NCI-H187 (cell line): ENCODE measurements at places on chromosomes 16 and 17.

- DNase-seq = no peak
Measured at GRCh38 chr17:6254036-6254435, 180.9 kb downstream of the AIPL1 start.

DNA sequence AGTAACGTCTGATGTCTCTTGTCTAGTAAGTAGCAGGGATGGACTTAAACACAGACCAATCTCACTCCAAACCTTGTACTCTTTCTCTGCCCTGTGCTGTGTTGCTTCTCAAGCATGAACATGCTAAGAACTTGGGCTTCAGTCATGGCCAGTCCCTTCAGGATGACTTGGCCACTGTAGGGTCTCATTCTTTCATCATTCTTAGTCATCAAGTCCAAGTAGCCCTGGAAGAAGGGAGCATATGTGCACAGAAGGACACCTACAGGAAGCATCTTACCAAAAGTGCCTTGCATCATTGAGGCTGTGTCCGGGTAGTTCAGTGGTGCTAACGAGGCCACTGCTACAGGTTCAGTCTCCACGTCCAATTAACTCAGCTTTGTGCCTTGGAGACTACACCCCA lies 80.7 kb downstream of the CDK5R1 start:
- DNase-seq = no peak

- DNase-seq = no peak
Measured at GRCh38 chr17:35729405-35729833, 2.0 kb upstream of the RASL10B start.

GRCh38 chr16:27322858-27323780 lies 9.3 kb downstream of the IL4R start:
- DNase-seq = no peak

DNA sequence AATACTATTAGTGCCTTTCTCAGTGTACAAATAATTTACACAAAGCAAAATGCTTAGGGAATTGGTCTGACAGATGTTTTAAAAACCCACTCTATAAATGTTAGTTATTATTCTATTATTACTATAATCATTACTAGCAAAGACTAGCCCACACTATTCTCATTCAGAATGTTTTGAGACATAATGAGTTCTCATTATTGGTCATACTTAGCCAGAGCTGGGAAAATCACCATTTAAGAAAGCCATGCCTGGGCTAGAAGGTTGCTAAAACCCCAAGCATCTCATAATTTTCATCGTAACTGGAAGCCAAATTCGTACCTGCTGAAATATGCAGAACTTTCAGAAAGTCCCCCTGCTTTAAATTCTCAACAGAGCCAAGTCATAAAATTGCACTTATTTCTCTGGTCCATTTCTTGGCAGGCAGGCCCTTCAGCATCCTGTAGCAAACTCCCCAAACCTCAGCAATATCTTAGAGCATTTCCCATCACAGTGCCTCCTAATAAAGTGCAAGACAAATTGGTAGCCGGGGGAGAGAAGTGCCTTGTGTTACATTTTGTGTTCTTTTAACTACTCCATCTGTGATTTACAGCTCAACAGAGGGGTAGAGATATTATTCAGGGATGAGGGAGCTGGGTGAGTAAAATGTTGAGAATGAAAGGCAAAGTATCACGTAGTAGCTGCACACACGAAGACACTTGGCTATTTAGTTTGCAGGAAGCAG lies 79.8 kb upstream of the ADAMTS18 start:
- DNase-seq = no peak

- no peak for DNase-seq
Measured at GRCh38 chr16:89199241-89200123, 855 bp downstream of the SLC22A31 start.

GRCh38 chr17:57256708-57257112 lies 387 bp downstream of the MSI2 start:
- no peak for DNase-seq

- no peak for DNase-seq
Measured at GRCh38 chr17:78844301-78845005, 3.8 kb upstream of the USP36 start.

- DNase-seq = no peak
Measured at GRCh38 chr17:327296-327695, 25.3 kb downstream of the RPH3AL start.

- no peak for DNase-seq
Measured at GRCh38 chr16:23509441-23509754, 896 bp downstream of the GGA2 start.

- DNase-seq = no peak
Measured at GRCh38 chr16:10668322-10669045, 26.2 kb downstream of the TEKT5 start.

DNA sequence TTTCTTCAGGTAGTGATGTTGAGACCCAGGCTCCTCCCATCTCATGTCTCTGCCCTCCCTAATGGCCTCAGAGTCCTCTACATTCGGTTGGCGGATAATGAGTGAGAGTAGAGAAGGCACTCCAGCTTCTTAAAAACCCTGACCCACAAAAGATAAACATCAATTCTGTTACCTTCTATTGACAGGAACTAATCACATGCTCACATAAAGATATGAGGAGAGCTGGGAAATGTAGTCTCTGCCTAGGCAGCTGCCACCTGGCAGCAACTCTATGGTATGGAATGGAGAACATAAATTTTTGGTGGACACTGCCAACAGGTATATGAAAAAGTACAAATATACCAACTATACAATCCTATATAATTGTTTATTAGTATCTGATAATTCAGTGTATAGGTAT lies 110.7 kb upstream of the HLF start:
- peak; percentile 30 for DNase-seq

- DNase-seq = no peak
Measured at GRCh38 chr17:44804302-44805089, 25.6 kb downstream of the GJC1 start.

GRCh38 chr16:63289834-63290460 lies 1253.7 kb upstream of the CDH8 start:
- DNase-seq = no peak

DNA sequence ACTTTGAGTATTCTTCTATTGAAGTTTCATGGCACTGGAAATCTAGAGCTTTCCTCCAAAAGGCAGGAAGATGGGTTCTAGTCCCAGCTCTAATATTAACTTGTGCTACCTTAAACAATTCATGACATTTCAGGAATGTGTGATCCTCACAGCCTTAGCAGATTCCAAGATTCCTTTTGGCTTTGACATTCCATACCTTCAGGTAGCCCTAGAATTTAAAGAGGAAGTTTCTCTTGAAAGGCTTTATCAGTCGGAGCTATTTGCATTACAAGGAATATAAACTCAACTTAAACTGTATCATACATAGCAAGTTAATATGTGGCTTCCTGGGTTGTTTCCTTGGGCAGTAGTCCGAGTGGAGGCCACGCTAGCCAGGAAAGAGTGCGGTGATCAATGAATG lies 330.0 kb downstream of the SHISA9 start:
- DNase-seq = no peak

GRCh38 chr16:52861614-52862022 lies 191.1 kb downstream of the CHD9NB start:
- DNase-seq = peak; percentile 28

DNA sequence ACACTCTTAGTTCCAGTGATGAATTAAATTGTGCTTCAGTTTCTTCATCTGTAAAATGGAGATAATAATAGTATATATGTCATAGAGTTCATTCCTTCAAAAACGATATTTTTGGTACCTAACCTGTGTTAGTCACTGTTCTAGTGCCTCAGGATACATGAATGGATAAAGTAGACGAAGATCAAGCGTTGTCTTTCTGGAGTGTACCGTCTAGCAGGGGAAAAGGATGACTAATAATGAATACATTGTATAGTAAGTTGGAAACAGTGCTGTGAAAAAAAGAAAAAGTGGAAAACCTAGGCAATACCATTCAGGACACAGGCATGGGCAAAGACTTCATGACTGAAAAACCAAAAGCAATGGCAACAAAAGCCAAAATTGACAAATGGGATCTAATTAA lies 8.6 kb downstream of the KRT10 start:
- DNase-seq = no peak

DNA sequence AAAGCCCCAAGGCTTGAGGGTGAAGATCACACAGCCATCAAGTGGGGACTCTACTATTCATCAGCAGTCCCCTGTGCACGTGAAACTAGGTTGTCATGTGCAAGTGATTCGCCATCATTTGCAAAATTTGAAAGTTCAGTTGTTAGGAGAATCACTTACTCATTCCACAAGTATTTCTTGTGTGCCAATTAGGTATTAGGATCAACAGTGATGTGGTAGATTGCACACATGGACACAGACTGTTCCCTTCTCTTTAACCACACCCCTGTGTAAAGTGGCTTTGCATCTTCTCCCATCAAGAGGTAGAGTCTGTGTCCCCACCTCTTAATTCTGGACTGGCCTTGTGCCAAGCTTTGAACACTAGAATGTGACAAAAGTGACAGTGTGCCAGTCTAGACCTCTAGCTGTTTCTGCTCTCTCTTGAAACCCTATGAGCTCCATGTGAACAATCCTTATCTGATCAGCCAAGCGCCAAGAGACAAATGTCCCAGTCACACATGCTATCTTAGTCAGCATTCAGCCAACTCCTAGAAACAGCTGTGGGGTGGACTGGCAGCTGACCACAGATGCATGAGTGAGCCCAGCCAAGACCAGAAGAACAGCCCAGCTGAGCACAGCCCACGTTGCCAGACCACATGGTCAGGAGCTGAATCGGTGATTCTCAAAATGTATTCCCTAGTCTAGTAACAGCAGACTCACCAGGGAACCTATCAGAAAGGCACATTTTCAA lies 31.5 kb upstream of the SHISA9 start:
- no peak for DNase-seq

GRCh38 chr17:27360507-27360906 lies 66.6 kb downstream of the WSB1 start:
- no peak for DNase-seq

- no peak for DNase-seq
Measured at GRCh38 chr17:2051061-2051932, 3.6 kb upstream of the HIC1 start.

GRCh38 chr16:2829501-2830354 lies at the start of gene ZG16B:
ZG16B (plus strand) TSS chr16:2830303; CDS start chr16:2830442, 139 bp downstream.
- DNase-seq = no peak

GRCh38 chr17:40470932-40471828 lies 27.9 kb downstream of the IGFBP4 start:
- DNase-seq = no peak

DNA sequence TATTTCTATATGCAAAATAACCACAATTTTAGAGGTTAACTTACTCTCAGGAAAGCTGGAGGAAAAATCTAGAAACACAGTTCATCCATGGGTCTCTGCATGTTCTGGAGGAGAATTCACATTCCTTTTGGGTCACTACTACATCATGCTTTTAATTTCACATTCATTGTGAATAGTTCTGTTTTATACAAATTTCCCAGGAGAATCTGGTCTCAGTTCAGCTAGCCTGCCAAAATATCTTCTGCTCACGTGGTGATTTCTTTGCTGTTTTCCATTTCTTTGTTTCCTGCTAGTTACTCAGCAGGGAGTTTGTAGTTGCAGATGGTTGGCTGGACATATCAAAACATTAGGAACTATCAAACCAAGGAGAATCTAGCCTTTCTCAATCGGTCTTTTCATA lies at the start of gene ABCA9:
TSS of gene ABCA9 (minus strand) at position 106 of the 400 bp plus-strand sequence. CDS start 9,801 bp downstream, outside the sequence.
- DNase-seq = no peak

- no peak for DNase-seq
Measured at GRCh38 chr17:18910326-18910725, 41.6 kb upstream of the SLC5A10 start.

- no peak for DNase-seq
Measured at GRCh38 chr16:87326151-87326571, 9.0 kb upstream of the C16orf95 start.

GRCh38 chr16:56643080-56643778 lies 4.8 kb downstream of the MT1A start:
- no peak for DNase-seq

- DNase-seq = no peak
Measured at GRCh38 chr17:75695141-75695829, 26.0 kb upstream of the ITGB4 start.

DNA sequence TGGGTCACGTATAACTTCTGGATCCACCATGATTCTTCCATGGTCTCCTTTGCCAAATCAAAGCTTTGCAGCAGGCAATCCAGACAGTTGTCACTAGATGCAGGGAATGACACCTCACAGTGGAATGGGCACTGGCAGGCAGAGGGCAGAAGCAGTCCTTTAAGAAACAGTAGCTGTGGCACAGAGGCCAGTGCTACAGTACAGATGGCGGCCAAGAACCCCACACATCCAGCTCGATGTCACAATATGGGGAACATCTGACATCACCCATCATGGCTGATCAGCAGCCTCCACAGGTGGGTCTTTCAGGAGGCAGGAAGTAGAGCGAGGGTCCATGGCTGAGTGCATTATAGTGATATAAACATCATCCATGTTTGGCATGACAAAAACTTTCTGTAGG lies 18.8 kb upstream of the ERN1 start:
- DNase-seq = no peak

GRCh38 chr16:73191660-73192046 lies 143.7 kb upstream of the ZFHX3 start:
- DNase-seq = no peak

DNA sequence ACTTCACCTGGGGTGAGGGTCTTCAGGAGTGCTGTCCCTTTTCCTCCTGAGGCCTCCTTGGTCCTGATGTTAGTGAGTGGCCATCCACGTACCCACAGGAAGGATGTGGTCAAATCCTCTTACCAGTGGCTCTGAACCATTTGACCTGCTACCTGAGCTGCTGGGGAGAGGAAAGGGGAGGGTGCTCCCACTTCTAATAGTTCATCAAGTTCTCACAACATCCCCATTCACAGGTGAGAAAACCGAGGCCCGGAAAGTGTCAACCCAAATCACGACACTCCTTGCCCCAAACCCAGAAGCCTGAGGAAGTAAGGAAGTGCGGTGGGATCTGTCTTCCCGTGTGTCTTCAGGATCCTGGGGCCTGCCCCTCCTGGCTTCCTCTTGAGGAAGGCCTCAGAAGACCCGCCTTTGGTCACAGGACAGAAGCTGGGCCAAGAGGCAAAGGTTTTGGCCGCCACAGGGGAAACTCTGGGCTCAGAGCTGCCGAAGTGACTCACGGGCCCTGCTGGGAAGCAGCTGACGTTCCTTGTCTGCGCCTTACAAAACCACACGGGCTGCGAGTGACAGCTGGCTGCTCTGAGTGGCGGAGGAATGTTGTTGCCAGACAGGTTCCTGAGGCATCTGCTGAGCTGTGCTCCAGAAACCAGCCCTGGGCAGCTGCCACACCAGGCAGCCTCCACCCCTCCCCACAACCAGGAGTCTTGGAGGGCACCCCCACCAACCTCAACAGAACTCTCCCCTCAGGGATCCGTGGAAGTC lies 13.9 kb upstream of the KIFC3 start:
- DNase-seq = no peak

DNA sequence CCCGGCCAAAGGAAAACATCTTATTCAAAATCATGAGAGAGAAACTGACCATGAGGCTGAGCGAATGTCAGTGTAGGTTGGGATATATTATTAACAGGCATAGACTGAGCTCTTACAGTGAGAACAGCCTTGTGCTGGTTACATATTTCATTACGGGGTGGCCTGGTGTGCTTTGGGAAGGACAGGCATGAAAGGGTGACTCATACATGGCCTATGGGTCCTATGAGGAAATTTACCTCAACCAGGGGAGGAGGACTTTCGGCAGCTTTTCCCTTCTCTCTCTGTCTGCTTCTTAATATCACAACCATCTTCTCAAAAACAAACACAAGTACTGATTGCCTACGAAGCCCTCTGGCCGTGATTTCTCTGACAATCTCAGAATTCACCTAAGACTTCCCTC lies 579.1 kb downstream of the CDH13 start:
- no peak for DNase-seq

- no peak for DNase-seq
Measured at GRCh38 chr16:78961464-78961863, 639.1 kb downstream of the MAF start.
